ENCODE measurements at places on chromosomes 11 and 22.

GRCh38 chr22:49255154-49255553, 572.5 kb downstream of the BRD1 start:
- no peak for DNase-seq

DNA sequence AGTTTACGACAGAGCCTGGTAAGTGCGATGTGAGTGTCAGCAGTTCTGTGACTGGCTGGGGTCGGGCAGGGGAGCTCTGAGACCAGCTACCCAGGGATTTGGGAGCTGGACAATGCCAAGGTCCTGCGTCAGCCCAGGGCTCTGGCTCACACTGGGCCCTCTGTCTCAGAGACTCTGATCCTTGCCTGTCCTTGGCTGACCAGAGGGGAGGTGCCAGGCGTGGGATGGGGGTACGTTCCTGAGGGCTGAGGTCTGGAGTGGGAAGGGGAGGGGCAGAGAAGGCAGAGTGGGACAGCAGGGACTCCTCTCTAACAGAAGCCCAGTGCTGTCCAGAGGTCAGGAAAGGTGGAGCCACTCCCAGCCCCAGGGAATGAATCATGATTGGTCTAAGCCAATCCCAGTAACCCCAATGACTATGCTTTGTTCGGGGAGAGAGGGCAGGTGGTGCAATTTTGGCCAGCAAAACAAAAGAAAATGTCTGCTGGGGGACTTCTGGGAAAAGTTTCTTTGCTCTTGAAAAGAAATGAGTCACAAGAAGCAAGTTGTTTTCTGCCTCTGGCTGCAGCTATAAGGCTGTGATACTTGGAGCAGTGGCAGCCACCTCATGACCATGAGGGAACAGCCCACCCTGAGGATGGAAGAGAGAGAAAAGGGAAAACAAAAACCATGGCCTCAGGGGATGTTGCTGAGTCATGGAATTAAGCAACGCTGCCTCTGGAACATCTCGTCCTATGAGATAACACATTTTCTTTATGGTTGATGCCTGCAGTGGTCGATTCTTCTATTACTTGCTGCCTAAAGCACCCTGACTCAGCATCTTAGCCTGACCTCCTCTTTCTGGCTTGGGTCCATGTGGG, 108.3 kb downstream of the CHST1 start:
- no peak for DNase-seq

DNA sequence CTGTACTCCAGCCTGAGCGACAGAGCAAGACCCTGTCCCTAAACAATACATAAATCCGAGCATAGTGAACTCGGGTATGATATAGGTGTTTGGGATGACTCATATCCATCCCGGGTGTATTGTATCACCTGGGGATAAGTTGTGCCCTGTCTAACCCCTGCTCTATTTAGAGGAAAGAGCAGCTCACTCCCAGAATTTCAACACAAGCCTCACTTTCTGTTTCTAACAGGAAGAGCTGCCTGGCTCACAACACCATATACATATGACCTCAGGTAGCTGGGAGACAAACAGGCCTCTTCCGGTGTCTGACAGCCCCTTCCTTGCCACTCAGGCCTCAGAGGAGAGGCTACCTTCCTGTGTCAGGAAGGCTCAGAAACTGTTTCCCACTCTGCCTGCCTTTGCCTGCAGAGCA, 9.9 kb upstream of the MICALL1 start:
- DNase-seq: no peak

DNA sequence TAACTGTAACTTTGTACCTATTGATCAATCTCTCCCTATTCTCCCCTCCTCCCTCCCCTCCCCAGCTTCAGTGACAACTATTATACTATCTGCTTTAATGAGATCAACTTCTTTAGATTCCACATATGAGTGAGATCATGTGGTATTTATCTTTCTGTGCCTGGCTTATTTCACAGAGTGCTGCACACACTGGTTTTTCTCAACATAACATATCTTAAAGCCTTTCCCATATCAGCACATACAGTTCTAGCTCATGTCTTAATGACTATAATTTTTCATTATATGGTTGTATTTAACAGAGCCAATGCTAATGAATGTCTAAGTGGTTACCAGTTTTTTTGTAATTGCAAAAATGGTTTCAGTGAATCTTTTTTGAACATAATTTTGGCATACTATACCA, 340.3 kb upstream of the DDI1 start:
- no peak for DNase-seq

DNA sequence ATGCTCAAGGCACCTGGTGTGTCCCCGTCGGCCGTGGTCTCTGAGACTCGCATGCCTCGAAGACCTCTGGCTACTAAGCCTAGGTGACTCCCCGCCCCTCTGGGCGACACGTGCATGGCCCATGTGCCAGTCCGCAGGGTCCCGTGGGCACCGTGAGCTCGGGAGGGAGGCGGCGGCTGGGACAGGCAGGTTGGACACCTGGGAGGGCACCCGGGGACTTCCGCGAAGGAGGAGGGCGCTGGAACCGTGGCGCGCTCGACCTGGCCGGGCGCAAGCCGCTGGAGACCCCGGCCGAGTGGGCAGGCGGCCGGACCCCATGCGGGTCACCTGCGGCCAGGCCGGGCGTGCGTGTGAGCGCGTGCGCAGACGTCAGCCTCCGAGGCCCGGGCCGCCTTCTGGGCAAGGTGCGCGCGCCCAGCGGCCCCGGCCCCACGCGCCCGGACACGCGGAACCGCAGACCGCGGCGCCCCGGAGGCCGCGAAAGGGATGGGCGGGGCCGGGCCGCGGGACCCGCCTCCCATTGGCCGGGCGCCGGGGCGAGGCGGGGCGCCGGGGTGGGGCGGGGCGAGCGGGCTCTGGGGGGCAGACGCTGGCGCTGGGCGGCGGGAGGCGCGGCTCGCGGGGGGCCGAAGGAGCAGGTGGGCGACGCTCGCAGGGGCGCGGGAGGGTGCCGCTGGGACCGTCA, 579 bp upstream of the RASD2 start:
- peak; percentile 62 for DNase-seq

DNA sequence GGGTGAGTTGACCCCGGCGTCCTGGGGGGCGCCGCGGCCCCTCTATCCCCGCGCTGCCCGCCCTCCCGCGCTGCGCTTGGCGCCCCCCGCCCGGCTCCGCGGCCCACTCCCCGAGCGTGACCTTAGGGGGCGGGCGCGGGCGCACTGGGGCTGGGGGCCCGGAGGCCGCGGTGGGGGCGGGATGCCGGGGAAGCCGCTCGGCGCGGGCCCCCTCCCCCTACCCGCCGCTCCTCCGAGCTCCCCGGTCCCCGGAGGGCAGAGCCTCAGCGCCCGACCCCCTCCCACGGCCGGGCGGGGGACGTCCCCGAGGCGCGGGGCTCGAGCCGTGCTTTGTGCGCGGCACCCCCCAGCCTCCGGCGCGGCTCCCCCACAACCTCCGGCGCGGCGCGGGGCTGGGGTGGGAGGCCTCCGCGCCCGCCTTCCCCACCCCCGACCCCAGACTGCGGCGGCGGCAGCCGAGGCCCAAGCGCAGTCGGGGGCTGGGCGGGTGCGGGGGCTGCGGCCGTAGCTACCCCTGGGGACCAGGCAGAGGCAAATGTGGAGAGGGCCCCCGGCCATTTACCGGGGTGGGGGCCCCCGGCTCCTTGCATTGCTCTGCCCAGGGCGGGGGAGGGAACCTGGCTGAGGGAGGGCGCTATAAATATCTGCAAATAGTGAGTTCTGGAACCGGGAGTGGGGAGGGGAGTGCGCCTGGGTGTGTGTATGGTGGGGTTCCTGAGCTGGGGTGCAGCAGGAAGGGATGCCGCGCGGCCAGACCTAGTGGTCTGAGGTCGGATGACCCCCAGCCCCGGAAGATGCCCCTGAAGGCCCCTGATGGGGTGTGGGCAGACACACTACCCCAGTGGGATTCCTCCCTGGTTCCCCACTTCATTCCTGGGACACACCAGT, 988 bp downstream of the MGAT3 start:
- no peak for DNase-seq

DNA sequence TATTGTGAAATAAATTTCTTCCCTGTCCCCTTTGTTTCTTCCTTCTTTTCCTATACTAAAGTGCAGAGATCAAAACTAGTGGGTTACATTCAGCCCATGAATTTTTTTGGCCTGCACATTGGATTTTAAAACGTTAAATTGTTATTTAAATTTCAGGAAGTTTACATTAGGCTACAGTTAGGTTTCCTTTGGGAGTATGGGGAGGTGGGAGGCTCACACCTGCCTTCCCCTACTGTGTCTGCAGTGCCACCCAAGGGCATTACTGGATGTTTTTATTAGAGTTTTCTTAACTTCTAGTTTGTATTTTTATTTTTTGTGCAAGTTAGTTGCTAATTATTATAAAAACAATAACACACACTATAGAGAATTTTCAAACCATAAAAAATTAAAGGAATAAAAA, 51.7 kb downstream of the CYB5R2 start:
- DNase-seq: no peak

DNA sequence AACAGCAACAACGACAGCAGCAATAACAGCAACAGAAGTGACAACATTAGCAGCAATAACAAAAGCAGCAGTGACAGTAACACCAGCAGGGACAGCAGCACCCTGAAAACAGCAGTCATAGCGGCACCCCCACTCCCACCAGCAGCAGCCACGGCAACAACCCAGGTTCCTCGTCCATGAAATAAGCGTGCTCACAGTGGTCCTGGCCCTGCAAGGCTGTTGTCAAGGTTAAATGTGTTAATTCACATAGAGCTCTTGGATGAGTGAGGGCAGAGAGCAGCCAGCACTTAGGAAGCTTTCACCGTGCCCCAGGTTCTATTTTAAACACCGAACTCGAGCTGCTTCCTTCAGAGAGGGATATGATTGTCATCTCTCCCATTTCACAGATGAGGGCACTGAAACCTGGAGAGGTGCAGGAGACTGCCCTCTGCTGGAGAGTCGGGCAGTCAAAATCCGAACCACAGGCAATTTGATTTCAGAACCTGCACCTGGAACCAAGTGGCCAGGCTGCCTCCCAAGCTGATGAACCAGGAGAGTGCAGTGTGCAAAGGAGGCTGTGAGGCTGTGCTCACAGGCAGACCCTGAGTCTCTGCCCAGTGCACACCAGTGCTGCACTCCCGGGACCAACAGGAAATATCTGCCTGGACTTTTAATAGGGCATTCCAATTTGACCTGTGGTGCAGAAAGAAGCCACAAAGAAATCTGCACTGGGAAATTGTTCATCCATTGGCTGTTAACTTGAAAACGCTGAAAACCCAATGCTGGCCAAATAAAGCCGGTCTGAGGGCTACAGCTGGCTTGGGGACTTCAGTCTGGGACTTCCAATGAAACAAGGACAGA, 22.9 kb upstream of the FGF3 start:
- peak; percentile 7 for DNase-seq

- no peak for DNase-seq
These were observed 75.8 kb downstream of the GAS2 start for GRCh38 chr11:22742157-22742613.

DNA sequence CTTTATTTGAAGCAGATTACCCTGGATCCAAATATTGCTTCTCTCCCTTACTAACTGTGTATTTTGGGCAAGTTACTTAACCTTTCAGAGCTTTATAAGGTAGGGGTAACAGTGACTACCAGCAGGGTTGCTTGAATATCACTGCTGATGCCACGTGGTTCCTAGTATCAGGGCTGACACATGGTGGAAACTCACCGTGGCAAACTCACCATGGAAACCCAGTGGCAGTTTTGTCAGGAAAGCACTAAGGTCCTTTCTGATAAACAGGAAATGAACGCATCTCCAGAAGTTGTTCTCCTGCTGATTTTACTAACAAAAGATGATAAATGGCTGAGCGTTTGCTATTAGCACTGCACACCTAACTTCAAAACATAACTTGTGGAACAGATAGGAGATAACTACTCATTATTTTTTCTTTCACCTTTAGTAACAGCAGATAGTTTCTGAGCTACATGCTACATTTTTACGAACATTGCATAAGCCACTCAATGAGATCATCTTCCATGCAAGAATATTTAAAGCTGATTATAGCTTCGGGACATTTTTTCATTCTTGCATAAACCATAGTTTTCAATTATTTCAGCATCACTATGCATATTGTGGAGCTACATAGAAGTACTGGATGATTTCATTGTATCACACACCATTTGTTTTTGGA, 59.7 kb upstream of the RAG2 start:
- no peak for DNase-seq

DNA sequence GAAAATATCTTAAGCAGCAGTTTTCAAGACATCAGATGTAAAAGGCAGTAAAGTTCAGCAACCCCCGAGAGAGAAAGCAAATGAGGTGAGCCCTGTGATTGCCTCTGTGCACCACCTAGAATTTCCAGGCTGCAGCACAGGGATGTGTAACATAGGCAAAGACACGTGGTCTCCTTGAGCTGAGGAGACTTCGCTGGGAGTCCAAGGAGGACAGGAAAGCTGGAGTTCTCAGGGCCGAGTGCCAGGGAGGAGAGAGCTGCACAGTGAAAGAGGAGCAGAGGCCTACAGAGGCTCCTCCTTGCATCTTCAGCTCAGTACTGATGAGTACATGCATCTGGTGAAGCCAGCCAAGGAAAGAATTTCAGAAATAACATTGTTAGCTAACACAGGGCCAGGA, 17.6 kb upstream of the TOLLIP start:
- no peak for DNase-seq

DNA sequence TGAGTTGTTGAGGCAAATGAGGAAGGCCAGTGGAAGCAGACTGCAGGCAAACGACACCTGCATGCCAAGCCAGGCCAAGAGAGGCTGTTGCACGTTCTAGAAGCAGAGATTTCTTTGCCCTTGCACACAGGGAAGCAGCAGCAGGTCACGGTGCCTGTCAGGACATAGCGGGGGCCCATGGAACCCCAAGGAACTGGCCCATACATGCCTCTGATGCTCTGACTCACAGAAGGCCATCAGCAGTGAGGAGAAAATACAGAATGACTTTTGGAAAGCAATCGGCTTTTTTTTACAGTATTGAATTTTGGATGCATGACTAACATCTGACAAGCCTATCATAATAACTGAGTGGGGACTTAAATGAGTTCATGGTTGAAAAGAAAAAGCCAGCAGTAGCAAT, 123.9 kb downstream of the MPPED1 start:
- DNase-seq: no peak

- peak; percentile 62 for DNase-seq
These were observed 571 bp downstream of the FAR1 start for GRCh38 chr11:13668957-13669521.

DNA sequence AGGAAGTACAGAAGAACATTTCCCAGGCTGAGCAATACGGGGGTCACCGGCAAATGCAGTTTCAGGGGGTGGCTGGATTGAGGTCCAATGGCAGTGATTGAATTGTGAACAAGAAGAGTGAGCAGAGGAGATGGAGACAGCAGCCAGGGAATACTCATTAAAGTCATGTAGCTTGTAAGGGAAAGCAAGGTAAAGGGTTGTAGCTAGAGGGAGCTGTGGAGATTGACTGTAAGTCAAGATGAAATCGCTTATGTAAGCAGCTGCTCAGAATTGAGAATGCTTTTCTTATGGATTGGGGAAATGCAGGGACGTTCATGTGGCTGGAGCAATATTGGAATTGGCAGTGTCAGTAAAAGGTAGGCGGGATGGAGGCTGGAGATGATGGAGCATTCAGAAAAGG, 111.4 kb upstream of the TBCEL start:
- DNase-seq: peak; percentile 48

DNA sequence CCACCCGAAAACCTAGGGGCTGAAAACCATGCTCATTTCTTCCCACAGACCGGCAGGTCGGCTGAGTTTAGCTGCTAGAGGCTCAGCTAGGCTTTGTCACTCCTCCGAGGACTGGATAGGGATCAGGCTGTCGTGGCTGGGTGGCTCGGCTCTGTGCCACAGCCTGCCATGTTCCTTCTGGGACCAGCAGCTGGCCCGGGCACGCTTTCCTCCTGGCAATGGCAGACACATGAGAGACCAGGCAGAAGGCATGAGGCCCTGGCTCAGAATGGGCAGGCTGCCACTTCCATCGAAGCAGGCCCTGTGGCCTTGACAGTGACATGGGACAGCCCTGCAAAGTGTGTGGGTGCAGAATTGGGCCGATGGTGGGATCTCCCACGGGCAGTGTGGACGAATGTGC, 20.9 kb downstream of the PARVG start:
- DNase-seq: no peak

GRCh38 chr11:80196041-80196440, 755.2 kb upstream of the TENM4 start:
- no peak for DNase-seq

Measured in NCI-H1092 treated with DMSO at 0.1 percent for 48 hours (cell line).